ENCODE measurements at places on chromosomes 3 and 15.

- no peak for DNase-seq
Observed at GRCh38 chr3:144308396-144308795, 336.8 kb downstream of the DIPK2A start.

DNA sequence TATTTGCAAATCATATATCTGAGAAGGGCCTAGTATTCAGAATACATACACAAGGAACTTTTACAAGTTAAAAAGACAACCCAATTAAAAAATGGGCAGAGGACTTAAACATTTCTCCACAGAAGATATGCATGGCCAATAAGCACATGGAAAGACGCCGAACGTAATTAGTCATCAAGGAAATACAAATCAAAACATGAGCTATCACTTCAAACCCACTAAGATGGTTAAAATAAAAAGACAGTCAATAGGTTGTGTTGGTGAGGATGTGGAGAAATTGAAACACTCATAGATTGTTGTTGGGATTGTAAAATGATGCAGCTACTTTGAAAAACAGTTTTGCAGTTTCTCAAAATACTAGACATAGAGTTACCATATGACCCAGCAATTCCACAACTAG is 61.2 kb upstream of the NEO1 start:
- no peak for DNase-seq

DNA sequence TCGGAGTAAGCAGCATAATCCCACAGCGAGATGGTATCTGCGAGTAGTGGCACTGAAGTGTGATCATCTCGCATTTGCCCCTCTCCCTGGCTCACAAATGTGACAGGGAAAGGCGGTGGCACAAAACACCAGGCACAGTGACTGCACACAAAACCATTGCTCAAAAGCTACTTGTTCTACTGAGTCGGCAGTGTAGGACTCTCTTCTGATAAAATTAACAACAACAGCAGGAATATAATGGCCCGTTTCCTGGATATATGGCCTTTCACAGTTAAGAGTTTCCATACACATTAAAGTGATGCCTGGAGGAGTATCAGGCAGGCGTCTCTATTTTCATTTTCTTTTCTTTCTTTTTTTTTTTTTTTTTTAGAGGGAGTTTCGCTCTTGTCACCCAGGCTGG is 69.0 kb downstream of the MYO1E start:
- no peak for DNase-seq

GRCh38 chr3:30203301-30203700 is 403.1 kb upstream of the TGFBR2 start:
- DNase-seq = no peak

DNA sequence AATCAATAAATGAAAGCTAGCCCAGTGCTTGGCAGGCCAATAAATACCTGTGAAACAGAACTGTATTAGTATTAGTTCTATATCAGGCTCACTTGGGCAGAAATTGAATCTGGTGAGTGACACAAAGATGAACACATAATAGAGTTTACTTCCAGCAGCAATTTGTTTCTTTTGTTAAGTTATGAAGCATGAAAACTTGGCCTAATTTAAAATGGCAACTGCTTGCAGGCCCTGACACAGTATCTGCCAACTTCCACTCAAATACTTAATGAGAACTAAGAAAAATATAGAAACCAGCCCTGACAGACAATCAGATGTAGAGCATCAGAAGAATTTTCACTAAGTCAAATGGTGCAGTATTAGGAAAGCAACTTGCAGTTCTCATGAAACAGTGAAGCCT is 37.6 kb upstream of the LRIG1 start:
- no peak for DNase-seq

GRCh38 chr15:67403428-67404154 is 117.3 kb upstream of the C15orf61 start:
- no peak for DNase-seq

Data from stimulated activated CD4-positive, alpha-beta T cell treated with anti-CD3 and anti-CD28 coated beads, Interleukin-2, amount 100 ng/mL, for 48 hours (primary cell).